NT2/D1 (cell line): ENCODE measurements at places on chromosomes 5 and 9.

DNA sequence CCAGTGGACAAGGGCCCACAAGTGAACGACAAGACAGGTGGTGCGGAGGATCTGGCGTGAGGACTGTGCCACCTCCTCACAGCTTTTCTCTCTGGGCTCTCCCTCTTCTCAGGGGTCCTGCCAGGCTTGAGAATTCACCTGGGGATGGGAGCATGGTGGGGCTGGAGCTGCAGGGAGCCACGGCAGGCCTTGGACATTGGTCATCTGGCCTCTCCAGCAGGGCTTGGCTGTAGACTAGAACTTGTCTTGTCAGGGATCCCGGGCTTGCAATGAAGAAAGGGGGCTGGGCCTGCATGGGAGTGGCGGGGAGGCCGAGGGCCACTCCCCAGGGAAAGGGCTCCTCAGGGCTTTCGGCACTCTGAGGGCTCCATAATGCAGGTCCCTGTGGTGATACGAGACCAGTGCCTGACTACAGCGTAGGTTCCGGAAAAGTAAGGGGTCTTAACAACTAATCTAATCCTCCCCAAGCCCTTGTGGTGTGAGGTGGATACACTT is 126.7 kb downstream of the MACROH2A1 start:
- DNase-seq: no peak

DNA sequence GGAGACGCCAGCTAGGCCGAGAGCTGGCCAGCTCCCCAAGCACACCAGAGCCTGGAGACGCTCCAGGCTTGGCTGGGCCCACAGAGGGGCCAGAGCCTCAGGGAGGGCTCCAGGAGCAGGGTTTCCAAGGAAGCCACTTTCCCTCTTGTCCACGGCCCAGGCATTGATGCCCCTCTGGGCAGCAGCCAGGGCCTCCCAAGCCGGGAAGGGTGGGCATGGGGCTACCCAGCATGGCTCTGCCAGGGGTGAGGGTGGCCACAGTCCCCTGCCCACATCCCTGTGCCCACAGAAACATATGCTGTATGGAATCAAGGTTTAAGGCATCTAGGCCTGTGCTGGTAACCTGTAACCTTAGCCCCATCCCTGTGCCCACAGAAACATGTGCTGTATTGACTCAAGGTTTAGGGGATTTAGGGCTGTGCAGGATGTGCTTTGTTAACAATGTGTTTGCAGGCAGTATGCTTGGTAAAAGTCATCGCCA is 1.5 kb upstream of the DPP7 start:
- DNase-seq: no peak

DNA sequence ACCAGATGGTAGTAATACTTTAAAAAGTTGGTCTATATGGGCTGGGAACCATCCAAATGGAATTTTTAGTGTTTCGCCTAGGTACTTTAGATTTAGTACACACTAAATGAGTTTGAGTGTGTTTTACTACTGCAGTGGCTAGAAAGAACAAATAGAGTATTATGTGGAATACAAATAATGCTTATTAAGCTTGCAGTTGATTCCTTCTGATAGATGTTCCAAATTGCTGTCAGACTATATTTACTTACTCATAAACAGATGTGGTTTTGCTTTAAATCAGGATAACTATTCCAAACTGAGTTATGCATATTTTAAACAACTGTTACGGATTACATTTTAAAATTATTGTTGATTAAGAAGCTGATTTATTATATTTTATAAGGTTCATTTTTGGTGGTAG is 103.3 kb downstream of the ZSWIM6 start:
- no peak for DNase-seq

DNA sequence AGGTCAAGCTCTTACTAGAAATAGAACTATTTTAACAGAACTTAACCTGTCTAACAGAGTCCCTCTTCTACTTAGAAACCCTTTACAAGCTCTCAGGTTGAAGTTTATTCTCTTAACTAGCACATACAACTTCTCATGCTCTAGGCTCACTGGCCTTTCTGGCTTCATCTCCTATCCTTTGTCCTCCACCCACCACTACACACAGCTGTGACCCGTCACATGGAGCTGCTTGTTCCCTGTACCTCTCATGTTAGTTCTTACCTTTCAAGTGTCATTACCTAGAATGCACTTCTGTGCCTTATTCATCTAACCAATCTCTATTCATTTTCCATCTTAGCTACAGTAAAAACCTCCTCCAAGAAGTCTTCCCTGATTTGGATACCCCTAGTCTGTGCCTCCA is 89.4 kb upstream of the APC start:
- DNase-seq: no peak

DNA sequence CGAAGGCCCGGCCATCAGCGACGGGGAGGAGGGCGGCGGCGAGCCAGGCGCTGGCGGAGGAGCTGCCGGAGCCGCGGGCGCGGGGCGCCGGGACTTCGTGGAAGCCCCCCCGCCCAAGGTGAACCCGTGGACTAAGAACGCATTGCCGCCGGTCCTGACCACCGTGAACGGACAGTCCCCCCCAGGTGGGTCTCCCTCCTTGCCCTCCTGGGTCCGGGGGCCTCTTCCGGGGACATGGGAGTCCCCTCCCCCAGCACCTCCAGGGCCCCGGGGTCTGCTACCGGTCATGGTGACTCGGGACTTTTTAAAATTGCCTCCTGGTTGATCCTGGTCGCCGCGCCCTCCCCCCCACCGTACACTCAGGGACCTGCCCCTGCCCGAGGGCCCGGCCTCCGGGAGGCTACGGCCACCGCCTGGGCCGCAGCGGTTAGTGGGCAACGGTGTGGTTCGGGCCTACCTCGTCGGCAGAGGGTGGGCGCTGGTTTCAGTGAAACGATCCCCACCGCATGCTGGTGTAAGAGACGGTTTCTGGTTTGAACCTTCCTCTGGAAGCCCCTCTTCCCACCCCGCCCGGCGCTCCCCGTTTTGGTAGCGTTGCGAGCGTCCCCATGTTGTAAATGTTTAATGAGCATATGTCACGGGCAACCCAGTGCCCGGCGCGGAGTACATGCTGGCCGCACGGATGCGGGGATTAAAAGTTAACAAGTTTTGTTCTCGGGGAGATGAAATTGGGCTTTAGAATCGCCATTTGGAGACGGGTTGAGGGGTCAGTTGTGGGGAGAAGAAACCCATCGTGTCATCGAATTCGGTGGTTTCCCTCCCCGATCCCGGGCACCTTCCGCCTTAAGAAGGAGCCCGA is 1.1 kb downstream of the LARP1 start:
- DNase-seq: no peak

DNA sequence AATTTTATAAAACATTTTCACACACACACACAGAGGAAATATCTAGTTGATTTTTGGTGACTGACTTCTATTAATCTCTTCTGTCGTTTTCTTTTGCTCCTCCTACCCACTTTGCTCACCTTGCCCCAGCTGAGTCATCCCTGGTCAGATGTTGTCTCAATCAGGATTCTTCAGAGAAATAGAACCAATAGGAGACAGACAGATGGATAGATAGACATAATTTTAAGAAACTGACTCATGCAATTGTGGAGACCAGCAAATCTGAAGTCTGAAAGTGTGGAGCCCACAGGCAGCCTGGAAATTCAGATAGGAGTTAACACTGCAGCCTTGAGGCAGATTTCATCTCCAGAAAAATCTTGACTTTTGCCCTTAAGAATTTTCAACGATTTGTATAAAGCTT is 37.0 kb upstream of the PIK3R1 start:
- DNase-seq: no peak

DNA sequence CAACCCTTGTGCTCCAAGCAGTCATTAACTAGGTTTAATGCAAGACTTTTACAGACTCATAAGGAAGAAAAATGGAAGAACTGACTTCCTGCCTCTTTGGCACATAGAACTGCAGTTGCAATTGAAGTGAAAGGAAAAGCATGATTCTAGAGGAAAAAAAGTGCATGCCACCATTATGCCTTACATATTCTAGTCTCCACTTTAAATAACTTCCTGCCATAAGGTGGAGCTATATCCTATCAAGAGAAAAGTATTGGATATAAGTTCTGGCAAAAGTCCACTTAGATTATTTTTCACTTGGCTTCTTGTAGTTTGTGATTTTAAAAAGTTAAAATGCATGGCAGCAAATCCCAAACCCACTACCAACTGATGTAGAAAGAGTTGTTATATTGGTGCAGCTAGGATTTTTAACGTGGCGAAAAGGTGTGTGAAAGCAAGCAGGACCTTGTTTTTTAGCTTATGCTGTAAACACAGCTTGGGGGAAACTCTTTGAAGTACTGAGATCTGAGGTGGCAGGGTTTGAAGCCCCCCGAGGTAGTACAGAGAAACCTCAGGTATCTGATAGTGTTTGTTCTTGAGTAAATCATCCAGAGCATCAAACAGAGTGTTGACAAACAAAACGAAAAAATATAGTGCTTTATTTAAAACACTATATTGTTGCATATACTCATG is 117.9 kb downstream of the ANXA1 start:
- no peak for DNase-seq

GRCh38 chr5:178382754-178383164 is 150.2 kb upstream of the PHYKPL start:
- DNase-seq: no peak

DNA sequence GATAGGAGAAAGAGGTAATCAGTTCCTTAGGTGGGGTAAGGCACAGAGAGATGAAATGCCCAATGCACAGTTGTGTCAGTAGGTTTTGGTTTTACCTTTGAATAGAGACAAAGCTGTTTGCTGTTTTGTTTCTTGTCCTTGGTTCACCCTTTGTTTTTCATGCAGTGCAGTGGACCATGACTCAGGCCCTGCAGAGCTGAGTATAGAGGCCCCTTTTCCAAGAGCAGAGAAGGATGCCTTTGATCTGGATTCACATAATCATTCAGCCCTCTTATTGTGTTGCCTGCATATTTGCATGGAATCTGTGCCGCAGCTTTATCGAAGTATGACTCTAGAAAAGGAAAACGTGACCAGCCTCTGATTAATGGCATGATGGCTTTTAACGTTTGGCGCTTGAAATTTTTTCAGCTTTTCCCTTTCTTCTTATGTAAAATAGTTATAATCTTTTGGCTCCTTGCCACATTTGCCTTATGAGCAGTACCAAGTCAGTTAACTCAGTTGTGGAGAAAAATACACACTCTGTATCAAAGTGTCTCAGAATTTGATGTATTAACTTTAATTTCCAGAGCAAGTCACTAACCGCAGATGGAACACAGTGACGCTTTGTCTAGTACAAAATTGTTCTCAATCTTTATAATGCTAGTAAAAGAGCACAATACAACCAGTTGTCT is 197.6 kb downstream of the KDM4C start:
- peak; percentile 62 for DNase-seq

GRCh38 chr9:111842313-111842712 is 47.6 kb upstream of the SHOC1 start:
- no peak for DNase-seq

DNA sequence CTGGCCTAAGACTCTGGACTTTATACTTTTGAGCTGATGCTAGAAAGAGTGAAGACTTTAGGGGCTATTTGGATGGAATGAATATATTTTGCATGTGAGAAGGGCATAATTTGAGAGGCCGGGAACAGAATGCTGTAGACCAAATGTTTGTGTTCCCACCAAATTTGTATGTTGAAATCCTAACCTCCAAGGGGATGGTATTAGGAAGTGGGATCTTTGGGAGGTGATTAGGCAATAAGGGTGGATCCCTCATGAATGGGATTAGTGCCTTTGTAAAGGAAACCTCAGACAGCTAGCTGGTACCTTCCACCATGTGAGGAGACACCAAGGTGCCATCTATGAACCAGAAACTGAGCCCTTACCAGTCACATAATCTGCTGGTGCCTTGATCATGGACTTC is 165.1 kb upstream of the S1PR3 start:
- no peak for DNase-seq

DNA sequence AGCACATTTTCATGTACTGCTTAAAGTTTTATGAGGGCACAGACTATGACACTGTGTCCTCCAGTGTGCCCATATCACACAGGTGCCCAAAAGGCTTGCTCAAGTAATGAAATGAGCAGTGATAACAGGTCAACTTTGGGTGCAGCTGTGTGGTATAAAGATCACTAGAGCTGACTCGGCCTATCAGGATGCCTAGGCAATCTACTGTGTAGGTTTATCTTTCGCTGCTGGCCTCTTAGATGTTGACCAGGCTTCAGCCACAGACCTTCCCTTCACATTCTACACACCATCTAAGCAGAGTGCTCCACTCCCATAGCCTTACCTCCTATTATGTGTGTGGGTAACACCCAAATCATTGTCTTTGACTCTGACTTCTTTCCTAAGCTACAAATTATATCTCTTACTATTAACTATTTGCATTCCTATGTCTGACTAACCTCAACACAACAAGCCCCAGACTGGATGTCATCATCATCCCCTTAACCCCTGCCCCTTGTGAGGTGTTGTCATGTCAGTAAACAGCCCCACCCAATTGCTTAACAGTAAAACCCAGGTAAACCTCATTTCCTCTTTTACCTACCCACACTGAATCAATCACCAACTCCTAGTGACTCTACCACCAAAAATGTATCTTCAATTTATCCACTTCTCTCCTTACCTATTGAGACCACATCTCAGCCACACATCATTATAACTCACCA is 2.5 kb downstream of the SREK1IP1 start:
- no peak for DNase-seq
